ENCODE measurements at places on chromosomes 13 and 19.

DNA sequence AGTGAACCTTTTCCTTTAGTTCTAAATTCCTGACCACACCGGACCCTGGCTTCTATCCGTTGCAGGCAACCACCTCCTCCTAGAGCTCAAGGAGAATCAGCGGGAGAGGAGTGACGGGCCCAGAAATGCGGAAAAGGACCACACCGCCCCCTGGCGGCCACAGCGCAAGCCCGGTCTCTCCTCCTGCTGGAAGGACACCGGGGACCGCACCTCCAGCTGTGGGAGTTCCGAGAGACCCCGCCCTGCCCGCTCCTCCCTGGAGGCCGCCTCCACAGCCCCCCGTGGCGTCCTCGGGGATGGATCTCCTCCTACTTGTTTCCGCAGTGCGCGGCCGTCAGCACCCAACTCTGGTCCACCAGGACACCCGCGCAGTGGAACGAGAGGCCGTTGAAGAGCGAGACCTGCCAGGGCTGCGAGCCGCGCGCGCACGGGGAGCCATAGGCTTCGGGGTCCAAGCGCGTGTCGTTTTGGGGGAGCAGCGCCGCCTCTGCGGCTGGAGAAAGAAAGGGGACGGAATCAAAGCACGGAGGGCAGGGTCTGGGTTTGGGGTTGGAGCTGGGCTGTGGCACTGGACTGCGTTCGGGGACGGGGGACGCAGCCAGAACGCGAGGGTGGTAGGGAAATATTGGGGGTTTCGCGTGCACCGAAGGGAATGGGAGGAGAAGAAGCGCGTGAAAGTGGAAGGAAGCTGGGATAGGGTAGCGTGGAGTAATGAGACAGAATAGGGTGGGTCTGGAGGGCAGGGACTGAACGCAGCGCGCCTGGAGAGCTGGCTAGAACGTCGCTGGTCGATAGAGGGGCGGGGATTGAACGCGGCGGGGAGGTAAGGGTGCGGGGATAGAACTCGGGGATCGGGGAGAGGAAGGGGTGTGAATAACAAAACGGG is 2.5 kb downstream of the KLK10 start:
- peak; percentile 33 for DNase-seq

GRCh38 chr19:34224996-34225658 is 29.2 kb upstream of the GARRE1 start:
- no peak for DNase-seq

- no peak for DNase-seq
Measured at GRCh38 chr13:108606424-108606823, 23.0 kb upstream of the MYO16 start.

- DNase-seq = no peak
Measured at GRCh38 chr19:5478241-5478924, 23.2 kb downstream of the ZNRF4 start.

DNA sequence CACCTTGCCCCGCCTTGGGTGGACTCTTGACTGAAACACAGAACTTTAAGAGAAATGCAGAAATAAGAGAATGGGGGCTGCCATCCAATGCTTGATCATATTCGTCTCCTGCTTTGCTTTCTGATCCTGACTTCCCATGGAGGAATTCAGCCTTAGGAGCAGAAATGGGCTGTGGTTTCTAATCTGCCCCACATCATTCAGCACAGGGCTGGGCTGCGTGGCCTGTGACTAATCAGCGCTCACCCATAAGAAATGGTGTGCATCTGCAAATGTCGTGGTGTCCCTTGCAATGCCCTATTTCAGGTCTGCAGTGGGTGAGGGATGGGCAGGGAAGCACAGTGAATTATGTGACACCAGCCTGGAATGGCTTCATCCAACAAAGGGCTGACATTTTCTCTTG is 60.7 kb upstream of the URI1 start:
- DNase-seq = no peak

DNA sequence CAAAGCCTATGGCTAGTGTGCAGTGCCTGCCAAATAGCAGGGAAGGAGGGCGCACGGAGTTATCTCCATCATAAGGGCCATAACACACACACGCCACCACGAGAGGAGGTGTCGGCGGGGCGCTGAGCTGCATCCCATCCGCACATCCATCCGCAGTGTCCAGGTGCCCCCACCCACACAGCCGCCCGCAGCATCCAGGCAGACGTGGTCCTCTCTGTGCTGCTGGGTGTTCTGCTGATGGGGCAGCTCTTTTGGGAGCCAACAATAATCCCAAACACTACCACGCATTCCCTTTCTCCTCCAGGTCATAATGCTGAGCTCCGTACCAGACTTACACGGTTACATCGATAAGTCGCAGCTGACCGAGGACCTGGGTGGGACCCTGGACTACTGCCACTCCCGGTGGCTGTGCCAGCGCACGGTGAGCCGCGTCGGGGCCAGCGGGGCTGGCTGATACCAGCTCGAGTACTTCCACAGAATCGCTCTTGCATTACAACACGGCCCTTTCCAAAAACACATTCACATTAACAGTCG is 41.5 kb upstream of the F7 start:
- DNase-seq = no peak

DNA sequence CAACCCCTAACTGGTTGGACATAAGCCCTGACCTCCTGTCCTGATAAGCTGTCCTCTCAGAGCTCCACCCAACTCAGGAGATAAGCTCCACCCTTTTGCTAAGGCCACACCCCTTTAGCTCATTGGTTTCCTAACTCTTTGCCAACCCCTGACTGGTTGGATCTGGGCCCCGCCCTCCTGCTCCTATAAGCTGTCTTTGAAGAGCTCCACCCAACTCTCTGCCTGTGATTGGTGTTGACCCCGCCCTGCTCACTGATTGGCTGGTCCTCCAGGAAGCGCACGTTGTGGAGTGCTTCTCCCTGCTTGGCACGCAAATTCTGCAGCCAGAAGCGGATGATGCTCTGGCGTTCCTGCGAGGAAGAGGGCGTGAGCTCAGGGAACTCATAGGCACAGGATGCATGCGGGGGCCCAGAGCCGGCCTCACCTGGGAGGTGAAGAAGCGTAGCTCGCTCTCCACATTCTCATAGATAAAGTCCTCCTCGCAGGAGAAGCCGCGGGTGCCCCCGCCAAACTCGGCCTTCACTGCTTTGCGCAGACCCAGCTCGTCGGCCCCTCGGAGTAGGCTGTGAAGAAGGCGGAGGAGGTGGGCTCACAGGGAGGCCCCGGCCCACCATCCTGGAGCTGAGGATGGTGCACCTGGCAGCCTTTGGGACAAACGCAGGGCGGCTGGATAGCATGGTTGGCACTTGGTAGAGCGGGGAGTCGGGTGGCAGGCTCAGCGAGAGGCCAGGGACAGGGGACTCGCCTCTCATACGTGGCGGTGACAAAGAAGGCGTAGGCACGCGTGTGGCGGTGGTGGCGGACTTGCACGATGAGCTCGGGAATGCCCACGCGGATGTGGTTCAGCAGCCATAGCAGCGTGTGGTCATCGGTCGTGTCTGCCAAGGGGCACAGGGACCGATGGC is 1.7 kb downstream of the ANO8 start:
- no peak for DNase-seq

- no peak for DNase-seq
Measured at GRCh38 chr13:108470921-108471320, 158.5 kb upstream of the MYO16 start.

DNA sequence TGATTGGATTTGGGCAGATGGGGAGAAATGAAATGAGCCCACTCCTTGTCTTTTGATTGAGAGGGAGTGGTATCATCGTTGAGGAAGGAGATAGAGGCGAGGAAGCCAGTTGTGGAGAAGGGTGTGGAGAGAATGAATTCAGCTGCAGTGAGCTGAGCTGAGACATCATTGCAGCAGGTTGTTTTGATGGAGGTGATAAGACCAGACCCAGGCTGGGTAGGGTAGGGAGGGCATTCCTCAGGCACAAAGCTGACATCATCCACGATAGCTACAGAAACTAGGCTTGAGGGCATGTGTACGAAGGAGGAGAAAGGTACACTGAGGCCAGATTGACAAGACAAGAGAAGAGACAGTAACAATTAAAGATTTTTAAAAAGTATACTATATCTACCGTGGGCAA is 1500.9 kb upstream of the SLC10A2 start:
- DNase-seq = no peak

- no peak for DNase-seq
Measured at GRCh38 chr13:51502153-51502651, 49.4 kb upstream of the INTS6 start.

DNA sequence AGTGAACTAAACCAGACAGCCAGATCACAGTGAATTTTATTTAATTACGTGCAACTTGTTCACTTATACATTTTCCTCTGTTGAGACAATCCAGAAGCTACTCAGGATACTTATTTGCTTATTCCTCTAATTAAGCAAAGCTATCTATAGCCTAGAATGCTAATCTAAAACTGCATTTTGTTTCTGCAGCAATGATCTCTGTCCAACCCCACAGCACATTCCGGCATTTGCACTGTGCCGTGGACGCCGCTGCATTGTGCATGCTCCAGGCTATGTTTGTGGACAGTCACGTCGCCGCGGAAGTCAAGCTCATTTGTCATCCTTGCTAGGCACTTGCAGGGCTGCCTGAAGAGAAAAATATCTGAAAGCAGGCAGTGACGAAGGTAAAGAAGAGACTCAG is 406.9 kb downstream of the RFC3 start:
- no peak for DNase-seq

DNA sequence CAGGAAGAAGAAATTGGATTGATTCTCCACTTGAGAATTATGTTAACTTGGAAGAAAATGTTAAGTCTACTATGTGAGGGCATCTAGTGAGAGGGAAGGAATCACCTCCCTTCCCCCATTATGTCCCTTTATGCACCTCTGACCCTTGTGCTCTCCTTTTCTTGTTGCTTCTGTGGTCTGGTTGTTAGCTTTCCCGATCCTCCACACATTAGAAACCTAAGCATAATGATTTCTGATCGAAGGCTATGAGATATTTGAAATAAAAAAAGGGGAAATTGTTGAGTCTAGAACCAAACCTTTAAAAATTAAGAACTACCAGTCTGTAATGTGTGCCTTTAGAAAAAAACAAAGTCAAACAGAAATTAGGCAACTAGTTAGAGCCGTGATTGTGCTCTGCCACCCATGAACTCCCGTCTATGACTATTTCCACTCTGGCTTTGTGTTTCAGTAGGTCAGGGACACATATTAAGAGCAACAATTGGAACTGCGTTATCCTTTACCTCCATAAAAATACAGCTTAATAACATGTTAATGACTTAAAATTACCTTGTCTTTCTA is 463 bp upstream of the GPC6 start:
- DNase-seq = no peak

GRCh38 chr19:47651691-47652090 is 42.8 kb downstream of the BICRA start:
- DNase-seq = no peak

DNA sequence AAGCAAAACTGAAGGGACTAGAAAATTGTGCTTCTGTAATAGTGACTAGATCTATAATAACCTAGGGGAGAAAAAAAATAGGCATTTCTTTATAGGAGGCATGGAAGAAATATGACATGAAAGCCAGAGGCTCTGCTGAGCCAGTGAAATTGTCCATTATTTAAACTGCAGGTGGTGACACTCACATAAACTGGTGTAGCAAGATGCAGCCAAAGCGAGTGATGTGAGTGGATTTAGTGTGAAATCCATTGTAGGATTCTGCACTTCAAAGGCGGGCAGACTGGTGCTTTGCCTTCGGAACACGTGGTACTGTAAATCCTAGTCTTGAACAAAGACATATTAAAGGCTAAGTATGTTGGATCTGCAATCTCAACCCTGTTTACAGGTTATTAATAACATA is 361.9 kb downstream of the TBC1D4 start:
- DNase-seq = no peak

DNA sequence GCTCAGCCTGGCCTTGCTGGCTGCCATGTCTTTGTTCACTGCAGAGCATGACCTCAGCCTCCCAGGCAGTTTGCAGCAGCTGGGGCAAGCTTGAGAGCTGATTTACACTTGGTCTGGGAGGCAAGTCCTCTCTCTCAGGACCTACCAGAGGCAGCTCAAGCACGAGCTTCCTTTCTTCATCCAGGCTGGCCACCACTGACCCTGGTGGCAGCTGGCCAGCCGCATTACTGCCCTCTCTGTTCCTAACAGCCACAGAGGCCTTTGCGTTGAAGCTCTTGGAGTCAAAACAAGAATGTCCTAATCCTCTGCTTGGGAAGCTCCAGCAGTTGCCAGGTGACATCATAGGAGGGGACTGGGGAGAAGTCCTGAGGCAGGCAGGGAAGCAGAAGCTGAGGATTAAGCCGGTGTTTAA is 85.7 kb downstream of the NUFIP1 start:
- DNase-seq = no peak

GRCh38 chr19:6551091-6551490 is 20.3 kb downstream of the TNFSF9 start:
- no peak for DNase-seq

DNA sequence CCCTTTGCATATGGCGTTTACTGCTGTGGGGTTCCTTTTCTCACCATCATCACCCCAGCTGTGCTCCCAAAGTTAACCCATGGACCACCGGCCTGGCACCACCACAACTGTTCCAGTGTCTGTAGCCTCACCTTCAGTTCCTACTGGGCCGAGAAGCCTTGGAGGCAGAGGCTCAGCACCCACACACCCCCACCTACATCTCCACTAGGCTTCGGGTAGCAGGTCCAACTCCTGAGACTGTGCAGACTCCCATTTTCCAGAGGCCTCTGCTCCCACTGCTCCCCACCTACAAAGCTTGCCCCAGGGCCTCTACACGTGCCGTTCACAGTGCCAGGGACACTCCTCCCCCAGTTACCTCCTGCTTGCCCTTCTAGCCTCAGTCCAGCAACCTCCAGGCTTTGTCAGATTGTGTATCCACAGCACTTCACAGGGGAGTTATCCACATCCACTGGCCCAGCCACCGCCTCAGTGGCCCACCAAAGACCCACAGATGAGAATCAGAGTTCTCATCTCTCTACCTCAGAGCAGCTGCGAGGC is 14.1 kb downstream of the SLC27A5 start:
- no peak for DNase-seq

DNA sequence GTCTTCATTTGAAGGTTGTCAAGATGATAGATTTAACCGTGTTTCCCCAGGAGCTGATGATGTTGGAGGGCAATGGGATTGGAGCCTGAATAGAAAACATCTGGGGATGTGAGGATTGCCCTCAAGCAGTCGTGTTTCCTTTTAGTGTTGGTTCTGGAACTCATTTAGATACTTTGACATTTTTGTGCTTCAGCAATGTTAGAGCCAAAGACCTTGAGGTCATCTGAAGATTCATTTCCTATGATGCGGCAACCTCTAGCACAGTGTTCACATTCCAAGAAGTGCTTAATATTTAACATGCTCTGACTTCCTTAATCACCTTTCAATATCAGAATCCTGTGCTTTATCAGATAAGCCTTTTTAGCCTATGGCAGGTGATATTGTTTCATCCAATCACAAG is 82.7 kb downstream of the SLC10A2 start:
- no peak for DNase-seq

DNA sequence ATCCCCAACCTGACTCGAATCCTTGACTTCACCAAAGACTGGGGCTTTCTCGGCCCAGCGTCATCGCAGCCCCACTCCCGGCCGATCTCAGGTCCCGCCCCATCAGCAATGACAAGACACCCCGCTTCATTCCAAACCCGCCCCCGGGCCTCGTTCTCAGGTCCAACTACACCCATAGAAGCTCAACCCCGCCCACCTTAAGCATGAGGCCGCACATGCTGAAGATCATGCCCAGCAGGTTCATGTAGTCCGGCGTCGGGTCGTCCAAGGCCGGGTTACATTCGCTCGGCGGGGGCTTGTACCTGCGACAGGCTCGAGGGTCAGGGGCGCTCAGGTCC is 2.3 kb downstream of the WDR83 start:
- DNase-seq = no peak
